Sigmoid colon (tissue), 7 donors: ENCODE measurements at places on chromosomes 1 and 21.

- no peak for DNase-seq
These were observed 7.3 kb upstream of the TMCO2 start for GRCh38 chr1:40240390-40240789.

- no peak for DNase-seq
These were observed 192.6 kb upstream of the AJAP1 start for GRCh38 chr1:4461726-4462290.

DNA sequence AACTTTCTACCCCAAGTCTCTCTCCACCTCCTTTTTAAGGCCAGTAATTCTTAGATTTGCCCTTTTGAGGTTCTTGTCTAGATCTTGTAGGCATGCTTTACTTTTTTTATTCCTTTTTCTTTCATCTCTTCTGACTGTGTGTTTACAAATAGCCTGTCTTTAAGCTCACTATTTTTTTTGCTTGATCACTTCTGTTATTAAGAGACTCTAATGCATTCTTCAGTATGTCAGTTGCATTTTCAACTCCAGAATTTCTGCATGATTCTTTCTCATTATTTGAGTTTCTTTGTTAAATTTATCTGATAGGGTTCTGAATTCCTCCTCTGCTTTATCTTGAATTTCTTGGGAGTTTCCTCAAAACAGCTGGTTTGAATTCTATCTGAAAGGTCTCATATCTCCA, 30.9 kb downstream of the XPR1 start:
- DNase-seq, result no peak

- DNase-seq, result no peak
These were observed 20.2 kb downstream of the LMOD1 start for GRCh38 chr1:201925981-201926645.

DNA sequence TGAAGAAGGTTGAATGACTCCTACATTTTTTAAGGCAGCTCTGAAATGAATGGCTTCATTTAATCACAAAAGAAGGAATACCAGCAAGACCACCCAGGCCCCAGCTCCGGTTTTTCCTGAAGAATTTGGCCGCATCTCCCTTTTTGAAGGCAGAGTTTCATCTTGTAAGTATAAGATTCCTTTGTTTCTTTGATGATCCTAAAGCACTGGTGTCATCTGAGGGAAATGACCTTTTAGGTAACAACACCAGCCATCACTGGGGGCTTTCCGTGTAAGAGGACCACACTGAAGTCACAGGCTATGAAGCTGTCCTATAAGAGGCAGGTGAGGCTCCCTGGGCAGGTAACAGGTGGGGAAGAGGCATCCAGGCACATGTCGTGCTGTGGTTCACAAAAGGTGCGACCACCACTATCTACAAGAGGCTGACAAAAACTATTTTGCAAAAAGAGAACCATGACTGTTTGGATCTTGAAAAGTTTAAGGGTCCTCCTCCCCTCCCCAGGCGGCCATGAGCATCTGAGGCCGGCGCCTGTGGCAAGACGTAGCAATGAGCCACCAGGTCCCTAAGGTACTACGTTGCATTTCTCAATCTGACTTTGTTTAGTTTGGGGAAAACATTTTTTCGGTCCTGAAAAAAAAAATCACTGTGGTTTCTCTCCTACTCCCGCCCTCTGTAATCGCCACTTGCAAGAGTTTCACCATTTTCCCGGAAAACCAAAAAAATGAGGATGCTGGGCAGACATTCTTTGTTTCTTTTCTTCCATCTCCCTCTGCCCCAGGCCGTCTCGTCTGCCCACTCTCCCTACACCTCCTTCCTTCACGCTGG, 46.3 kb upstream of the IRF2BP2 start:
- DNase-seq, result no peak

- DNase-seq, result peak; percentile 92
These were observed 927 bp downstream of the WNT9A start for GRCh38 chr1:227946624-227947385.

GRCh38 chr1:2605509-2606395, 19.2 kb downstream of the PRXL2B start:
- no peak for DNase-seq

DNA sequence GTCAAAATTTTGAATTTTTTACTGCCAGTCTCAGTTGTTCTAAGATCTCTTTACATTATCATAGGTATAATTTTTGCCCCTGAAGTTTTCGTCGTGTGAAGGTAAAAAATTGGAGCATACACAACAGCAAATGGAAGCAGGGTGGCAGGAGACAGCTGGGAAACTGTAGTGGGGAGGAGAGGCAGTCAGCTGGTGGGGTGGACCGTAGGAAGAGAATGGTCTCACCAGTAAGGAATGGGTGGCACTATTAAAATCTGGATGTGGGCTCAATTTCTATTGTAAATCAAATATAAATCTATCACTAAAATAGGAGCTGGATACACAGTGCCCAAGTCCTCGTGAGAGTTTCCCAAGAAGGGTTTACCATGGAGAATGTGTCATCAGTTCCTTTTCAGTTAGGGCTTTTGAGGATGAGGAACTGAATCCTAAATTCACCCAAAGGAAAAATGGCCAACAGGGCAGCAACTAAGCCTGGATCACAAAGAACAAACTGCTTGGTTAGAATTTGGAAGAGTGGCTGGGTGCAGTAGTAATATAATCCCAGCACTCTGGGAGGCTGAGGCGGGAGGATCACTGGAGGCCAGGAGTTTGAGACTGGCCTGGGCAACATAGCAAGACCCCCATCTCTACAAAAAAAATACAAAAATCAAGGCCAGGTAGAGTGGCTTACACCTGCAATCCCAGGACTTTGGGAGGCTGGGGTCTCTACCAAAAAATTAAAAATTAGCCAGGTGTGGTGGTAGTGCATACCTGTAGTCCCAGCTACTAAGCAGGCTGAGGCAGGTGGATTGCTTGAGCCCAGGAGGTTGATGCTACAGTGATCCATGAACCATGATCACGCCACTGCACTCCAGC, 10.5 kb upstream of the IRF2BP2 start:
- no peak for DNase-seq

DNA sequence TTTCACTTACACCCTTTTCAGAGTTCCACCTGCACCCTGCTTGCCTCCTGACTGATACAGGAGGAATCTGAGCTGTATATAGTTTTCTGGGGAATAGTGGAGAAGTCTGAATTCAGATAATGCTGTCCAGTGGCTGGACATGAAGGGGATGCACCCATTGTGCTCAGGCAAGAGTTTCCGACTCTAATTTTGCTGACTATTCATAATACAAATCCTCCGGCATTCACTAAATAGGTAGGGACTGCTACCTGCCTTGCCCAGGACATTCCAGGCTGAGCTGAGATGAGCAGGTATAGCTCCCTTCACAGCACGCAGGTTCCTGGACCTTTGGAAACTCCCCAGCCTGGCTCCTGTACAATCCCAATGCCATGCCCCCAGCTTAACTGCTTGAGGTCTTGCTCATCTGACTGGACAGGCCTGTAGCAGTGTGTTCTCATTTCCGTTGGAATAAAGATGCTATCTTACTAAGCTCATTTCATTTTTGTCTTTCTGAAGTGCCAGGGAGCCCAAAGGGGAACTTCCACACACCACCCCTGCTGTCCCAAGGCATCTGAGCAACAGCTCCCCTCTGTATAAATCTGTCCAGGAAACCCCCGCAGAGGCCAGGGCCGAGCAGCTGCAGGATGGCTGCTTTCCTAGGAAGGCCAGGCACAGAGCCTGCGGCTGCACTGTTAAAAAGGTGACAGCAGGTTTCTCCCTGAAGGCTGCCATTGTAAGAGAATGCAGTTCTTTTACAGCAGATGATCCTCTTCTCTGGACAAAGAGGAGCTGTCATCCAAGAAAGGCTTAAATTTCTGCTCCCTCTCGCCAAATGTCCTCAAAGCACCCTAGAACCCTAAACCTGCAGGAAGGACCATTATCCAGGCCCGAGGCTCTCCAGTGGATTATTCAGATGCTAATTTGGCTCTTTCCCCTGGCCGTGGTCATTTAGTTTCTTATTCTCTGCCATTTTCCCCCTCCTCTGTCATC, 21.7 kb upstream of the VASH2 start:
- no peak for DNase-seq

- no peak for DNase-seq
These were observed 313.8 kb downstream of the TGFB2 start for GRCh38 chr1:218658899-218659298.

GRCh38 chr1:114540272-114540671, 29.3 kb upstream of the TRIM33 start:
- no peak for DNase-seq

GRCh38 chr1:235820061-235820460, 46.6 kb downstream of the LYST start:
- DNase-seq, result no peak

- DNase-seq, result no peak
These were observed 513.2 kb upstream of the ADGRL2 start for GRCh38 chr1:81287411-81288080.

- no peak for DNase-seq
These were observed 544.8 kb upstream of the ADGRL4 start for GRCh38 chr1:79551321-79551720.

DNA sequence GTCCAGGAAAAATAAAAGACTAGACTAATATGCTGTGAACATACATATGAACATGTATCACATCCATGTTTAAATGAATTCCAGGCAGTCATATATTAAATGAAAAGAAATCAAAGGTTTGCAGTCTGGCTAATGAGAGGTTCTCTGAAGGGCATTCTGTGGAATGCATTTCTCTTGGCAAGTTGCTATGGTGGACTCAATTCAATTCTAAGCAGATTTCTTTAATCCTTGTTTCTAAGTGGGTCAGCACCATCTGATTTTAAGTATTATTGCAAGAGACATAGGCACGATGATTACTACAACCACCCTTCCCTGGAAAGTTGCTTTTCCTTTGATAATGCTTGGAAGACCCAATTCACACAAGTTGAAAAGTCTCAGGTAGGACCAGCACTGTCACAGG, 23.9 kb upstream of the ABCA4 start:
- DNase-seq, result no peak

- DNase-seq, result no peak
These were observed 297.0 kb downstream of the GPATCH2 start for GRCh38 chr1:217333939-217334338.

- no peak for DNase-seq
These were observed 67.7 kb upstream of the C1orf87 start for GRCh38 chr1:60141276-60141675.

- DNase-seq, result no peak
These were observed 152.0 kb downstream of the ADGRL4 start for GRCh38 chr1:78854556-78854955.

DNA sequence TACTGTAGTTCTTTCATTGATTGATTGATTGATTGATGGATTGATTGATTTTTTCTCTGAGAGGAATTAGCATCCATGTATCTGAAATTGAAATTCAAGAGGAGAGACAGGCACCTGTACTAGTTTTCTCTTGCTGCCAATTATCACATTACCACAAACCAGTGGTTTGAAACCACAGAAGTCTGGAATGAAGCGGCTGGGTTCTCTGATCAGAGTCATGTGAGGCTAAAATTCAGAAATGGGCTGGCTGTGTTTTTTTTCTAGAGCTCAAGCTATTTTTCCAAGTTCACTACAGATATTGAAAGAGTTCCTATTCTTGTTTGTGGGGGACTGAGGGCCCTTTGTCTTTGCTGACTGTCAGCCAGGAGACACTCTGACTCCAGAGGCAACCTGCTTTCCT, 10.0 kb downstream of the NBPF3 start:
- DNase-seq, result no peak

DNA sequence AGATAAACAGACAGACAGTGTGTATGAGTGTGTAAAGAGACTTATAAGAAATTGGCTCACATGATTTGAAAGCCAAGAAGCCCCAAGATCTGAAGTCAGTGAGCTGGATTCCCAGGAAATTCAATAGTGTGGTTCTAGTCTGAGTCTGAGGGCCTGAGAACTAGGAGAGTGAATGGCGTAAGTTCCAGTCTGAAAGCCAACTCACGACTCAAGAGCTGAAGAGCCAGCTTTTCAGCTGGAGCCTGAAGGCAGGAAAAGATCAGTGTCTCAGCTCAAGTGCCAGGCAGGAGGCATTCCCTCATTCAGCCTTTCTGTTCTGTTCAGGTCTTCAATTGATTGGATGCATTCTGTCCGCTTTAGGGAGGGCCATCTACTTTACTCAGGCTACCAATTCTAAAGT, 257.2 kb downstream of the PLPP3 start:
- no peak for DNase-seq

GRCh38 chr1:209051570-209051969, 531.9 kb upstream of the CAMK1G start:
- no peak for DNase-seq

GRCh38 chr1:17553975-17554700, 14.6 kb downstream of the ARHGEF10L start:
- DNase-seq, result no peak

DNA sequence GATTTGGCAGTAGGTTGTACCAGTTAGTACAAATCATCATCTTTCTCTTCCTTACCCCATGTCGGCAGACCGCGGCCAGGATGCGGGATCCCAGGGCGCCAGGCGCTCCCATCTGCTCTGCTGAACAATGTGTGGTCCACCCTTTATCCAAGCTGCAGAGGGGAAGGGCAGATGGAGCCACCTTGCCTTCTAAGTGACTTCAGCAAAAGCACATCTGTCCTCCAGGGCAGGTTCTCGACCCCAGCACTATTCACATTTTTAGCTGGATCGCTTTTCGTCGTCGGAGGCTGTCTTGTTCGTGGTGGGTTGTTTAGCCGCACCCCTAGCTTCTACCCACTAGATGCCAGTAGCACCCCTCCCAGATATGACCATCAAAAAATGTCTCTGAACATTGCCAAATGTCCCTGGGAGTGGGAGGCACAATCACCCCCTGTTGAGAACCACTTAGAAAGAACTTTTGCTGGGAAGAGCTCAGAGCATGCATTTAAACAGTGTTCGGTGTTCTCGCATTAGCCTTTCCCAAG, 58.1 kb upstream of the SIM2 start:
- no peak for DNase-seq

DNA sequence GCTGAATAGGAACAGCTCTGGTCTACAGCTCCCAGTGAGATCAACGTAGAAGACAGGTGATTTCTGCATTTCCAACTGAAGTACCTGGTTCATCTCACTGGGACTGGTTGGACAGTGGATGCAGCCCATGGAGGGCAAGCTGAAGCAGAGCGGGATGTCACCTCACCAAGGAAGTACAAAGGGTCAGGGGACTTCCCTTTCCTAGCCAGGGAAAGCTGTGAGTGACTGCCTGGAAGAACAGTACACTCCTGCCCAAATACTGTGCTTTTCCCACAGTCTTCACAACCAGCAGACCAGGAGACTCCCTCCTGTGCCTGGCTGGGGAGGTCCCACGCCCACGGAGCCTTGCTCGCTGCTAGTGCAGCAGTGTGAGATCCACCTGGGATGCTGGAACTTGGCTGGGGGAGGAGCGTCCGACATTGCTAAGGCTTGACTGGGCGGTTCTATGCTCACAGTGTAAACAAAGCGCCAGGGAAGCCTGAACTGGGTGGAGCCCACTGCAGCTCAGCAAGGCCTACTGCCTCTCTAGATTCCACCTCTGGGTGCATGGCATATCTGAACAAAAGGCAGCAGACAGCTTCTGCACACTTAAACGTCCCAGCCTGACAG, 14.7 kb downstream of the CR1L start:
- no peak for DNase-seq

- DNase-seq, result no peak
These were observed 36.7 kb downstream of the NPHP4 start for GRCh38 chr1:5955479-5955977.

DNA sequence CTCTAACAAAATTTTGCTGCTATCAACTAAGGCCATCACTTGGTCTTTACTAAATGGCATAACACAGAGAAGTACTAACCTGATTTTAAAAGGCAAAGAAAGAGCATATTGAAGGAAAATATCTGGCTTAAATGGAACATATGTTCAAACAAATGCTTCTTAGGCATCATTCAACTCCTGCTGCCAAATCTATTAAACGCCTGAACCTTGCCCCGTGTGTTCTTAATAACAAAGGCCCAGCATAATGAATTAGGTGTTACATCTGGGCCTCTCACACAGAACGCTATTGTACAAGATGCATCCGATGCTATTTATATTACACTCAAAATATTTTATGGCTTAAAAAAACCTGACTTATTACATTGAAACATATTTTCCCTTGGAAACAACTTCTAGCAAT, 48.4 kb downstream of the B3GALNT2 start:
- DNase-seq, result no peak
